Mesenteric fat pad (tissue), 1 donor: ENCODE measurements at places on chromosomes 2 and 18. TPM values are rescaled to one million over a fixed set of nuclear protein-coding genes. Genes with fewer than 3 reads are reported as not detected.

The LAMA3 gene
- total RNA-seq = 19.6 TPM

The EIF4E2 gene
- total RNA-seq = 46.9 TPM

DNA sequence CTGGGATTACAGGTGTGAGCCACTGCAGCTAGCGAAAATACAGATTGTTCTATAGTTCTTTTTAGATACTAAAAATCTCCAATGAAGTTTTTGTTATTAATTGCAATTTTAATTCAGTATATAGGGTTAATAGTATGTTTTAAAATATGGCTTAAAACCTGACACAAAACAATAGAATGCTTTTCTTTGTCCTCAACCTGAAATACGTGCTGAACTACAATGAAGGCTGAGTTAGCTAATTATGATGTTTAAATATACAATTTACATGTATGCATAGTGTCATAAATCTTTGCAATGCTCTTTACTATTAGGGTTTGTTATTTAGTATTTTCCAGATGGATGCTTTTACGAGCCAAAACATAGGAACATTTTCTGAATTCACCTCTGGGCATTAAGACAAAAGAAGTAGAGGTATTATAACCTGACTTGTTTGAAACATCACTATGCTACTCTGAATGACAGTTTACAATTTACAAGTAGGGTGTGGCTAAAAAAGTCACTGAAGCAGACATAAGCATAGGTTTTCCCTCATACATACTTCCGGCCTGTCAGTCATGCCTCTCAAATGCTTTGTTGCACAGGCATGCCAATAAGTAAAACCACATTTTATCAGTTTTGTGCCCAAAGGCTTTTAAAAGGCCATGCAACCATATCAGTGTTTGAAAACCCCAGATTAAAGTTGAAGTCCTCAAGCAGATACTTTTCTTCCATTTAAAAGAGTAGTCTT lies 168.3 kb downstream of the OTX1 start:
- DNase-seq = no peak

- DNase-seq = no peak
Measured at GRCh38 chr2:98927027-98927426, 9.0 kb downstream of the CRACDL start.

The SERPINB11 gene
- not detected for total RNA-seq

DNA sequence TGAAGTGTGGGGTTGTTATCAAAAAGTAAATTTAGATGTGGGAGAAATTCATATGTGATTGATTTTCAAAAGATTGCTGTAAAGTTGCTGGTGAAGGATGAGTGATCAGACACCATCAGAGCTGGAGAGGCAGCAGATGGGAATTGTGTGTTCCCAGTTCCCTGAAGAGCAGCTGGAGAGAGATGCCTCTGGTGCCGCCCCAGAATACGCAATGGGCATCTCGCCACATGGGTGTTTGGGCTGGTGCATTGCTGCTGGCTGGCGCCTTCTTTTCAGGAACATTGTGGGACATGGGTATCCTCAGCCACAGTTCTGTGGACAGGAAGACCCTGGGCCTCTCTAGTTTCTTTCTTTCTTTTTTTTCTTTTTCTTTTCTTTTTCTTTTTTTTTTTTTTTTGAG lies 11.9 kb downstream of the ATG4B start:
- no peak for DNase-seq

GRCh38 chr2:171431677-171432167 lies 2.1 kb downstream of the METTL8 start:
- DNase-seq = no peak

The MC5R gene
- total RNA-seq = not detected

DNA sequence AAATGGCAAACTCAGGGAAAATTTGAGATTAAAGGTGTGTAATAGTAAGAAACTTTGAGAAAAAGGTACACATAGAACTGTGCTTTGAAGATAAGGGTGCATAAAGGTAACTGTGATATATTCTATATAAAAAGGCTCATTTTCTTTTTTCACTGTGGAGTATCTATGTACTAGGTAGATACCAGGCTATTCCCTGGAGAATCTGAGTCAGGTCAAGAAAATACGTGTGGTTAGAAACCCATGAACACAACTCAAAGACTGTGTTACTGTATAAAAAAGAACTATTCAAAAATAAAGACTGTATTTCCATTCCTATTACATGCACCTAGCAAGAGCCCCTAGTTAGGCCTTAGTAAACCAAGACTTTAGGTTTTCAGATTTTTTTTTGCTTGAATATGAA lies 100.1 kb upstream of the GRB14 start:
- DNase-seq = no peak

GRCh38 chr18:48634491-48634890 lies 95.7 kb downstream of the CTIF start:
- peak; percentile 51 for DNase-seq

DNA sequence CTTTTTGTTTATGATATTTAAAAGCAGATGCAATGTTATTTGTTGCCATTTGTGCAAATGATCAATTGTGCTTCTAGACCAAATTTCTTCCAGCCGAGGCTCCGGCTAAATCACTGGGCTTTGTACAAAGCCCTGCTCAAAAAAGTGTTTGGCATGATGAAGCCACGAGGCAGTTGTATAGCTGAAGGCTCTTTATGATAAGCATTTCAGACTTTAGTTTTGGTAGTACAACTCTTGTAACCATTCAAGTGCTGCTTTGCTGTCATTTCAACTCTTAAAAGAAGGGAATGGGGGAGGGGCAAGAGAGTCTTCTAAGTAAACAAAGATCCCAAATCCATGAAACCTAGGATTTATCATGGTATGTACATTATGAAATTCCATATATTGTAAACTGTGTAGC lies 3.3 kb upstream of the ZNF532 start:
- DNase-seq = no peak

GRCh38 chr2:241014764-241015163 lies 16.3 kb downstream of the SNED1 start:
- DNase-seq = peak; percentile 69

GRCh38 chr2:197940382-197940781 lies 136.0 kb downstream of the PLCL1 start:
- DNase-seq = no peak

DNA sequence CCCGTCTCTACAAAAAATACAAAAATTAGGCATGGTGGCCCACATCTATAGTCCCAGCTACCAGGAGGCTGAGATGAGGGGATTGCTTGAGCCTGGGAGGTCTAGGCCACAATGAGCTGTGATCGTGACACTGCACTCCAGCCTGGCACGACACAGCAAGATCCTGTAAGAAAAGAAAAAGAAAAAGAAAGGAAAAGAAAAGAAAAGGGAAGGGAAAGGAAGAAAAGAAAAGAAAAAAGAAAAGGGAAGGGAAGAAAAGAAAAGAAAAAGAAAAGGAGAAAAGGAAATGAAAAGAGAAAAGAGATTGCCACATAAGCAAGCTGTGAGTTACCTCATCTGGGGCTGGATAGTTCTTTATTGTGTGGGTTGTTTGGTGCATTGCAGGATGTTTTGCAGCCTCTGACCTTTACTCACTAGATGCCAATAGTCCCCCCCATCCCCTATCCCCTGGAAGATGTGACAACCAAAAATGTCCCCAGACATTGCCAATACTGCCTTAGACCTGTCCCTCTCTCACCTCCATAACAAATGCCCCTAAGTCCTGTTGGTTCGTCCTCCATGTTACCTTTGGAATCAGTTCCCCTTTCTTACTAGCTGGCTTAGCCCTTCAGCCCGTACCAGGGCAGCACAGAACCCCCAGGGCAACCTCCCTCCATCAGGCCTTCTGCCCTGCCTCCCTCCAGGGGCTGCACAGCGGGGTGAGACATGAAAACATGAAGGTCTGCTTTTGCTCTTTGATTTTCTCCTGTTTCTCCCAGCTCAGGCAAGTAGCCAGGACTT lies 8.9 kb downstream of the ASPRV1 start:
- no peak for DNase-seq

The TMEM37 gene
- total RNA-seq = 56.4 TPM

GRCh38 chr2:147374423-147374811 lies 470.4 kb upstream of the ACVR2A start:
- DNase-seq = no peak

DNA sequence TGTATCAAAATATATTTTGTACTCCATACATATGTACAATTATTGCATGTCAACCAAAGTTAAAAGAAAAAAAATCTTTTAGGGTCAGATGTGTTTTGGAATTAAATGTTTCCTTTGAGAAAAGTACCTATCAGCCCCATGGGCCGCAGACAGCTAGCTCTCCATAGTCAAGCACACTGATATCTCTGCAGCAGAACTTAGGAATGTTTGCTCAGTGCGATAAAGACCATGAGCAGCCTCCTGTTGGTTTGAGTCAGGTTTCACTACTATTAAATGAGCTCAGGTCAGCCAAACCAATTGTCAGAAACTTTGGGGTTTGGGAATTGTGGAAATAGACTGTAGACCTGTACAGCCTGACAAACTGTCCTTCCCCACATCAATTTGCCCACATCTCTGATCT lies 33.7 kb downstream of the LCT start:
- DNase-seq = no peak

The DSG1 gene
- not detected for total RNA-seq

- DNase-seq = no peak
Measured at GRCh38 chr2:149737896-149738295, 150.3 kb upstream of the MMADHC start.

DNA sequence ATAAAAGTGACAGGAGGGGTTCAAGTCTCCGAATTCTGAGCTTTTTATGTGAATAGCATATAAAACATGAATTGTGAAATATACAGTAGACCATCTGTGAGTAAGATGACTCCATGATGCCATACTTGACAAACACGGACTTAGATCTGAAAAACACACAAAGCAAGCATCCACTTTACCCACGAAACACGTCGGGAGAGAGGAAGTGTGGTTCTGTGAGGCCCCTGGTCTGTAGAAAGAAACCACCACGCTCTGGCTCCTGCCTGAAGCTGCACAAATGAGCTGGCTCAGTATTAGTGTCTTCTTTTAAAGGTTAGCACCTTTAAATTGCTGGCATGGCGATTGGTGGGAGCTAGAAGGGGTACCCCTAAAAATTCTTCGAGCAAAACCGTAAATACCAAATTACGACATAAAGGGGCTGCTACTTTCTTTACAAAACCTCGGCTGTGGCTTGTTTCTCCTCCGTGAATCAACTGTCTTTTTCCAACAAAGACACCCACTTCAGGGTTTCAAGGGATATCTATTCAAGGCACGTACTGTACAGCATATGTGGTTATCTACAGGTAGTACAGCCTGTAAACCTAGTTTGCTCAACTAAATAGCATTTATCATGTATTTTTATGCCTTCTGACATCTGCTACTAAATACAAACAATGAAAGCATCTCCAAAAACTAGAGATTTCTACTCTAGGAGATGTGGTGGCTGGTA lies 70.9 kb downstream of the AFF3 start:
- DNase-seq = no peak

GRCh38 chr2:109453371-109453995 lies 160.3 kb downstream of the SEPTIN10 start:
- DNase-seq = peak; percentile 49

DNA sequence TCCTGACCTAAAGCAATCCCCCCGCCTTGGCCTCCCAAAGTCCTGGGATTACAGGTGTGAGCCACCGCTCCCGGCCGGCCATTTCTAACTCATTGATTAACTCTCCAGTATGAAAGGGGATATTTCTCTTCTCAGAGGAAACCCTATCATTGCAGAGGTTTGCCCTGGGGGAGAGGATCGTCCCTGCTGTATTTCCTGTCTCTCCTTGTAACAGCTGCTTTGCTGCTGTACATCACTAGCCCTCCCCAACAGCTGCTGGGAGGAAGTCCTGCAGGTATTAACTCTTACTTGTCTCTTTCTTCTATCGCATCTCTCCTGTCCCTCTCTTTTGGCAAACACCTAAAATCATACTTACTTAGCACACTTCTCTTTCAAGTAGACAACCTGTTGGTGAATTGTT lies 219.0 kb upstream of the DSEL start:
- DNase-seq = no peak

- DNase-seq = no peak
Measured at GRCh38 chr2:191789796-191790195, 57.1 kb downstream of the CAVIN2 start.
